Foreskin keratinocyte (primary cell): ENCODE measurements at places on chromosomes 5 and 9. TPM values are rescaled to one million over a fixed set of nuclear protein-coding genes. Genes with fewer than 3 reads are reported as not detected.

DNA sequence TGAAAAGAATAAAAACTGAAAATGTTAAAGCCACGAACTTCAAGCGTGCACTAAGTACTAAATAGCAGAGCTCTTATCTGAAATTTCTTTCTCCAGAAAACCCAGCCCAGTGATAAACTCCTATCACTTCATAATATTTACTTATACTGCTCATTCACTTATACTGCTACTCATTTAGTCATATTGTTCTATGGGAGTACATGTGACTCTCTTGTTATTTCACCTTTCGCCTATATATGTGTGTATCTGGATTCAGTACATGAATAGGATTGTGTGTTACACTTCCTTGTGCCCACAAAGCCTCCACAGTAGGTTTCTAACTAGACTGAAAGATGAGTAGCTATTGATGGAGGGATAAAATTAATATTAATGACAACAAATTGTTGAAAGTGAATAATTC, 526.8 kb upstream of the GRAMD2B start:
- DNase-seq = no peak

DNA sequence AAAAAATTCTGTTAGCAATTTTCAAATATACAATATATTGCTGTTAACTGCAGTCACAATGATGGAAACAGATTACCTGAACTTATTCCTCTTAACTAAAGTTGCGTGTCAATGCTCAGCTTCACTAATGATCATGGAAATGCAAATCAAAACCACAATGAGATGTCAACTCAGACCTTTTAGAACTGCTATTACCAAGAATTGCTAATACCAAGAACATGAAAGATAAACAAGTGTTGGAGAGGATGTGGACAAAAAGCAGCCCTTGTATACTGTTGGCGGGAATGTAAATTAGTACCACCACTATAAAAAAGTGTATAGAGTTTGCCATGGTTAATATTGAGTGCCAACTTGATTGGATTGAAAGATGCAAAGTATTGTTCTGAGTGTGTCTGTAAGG, 1409.7 kb upstream of the CDH18 start:
- DNase-seq = no peak

DNA sequence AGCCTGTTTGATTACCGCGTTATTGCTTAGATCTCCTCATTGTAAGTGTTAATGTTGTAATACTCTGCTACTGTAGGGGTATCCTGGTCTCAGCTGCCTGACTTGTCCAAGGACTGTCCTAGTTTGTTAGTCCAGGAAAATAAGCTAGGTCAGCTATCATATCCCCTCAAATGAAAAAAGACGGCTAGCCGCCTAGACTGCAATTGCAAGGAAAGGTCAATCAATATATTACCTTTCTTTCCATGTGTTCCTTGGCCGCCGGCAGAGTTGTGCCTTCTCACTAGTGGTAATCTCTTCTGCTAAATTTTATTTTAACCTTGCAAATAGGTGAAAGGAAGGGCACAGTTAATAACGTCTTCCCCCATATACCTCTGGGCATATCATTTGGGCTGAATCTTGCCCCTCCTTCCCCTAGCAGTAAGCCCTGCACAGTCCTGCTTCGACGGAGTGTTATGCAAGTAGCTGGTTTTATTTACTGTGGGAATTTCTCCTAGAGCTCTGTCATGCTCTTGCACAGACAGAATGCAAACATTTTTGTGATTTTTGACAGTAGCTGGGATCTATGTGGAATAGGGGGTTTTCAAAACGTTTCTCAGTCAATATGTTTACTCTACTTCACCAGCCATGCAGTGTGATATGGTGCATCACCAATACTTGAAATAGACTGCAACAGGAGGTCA, 288.5 kb downstream of the MAST4 start:
- DNase-seq = no peak

Gene SHOC1
- 0.03 and 0.04 TPM in 2 replicates for total RNA-seq

- no peak for DNase-seq
Observed at GRCh38 chr5:89241186-89241585, 358.2 kb upstream of the MEF2C start.

Gene GRIA1
- 0.42 and 0.48 TPM in 2 replicates for total RNA-seq
